ENCODE measurements at places on chromosomes 3 and 15.

- DNase-seq = no peak
Measured at GRCh38 chr3:104556372-104557078, 810.2 kb upstream of the ALCAM start.

- no peak for DNase-seq
Measured at GRCh38 chr3:63022114-63022513, 146.9 kb upstream of the CADPS start.

- DNase-seq = no peak
Measured at GRCh38 chr3:66761093-66761780, 236.9 kb upstream of the KBTBD8 start.

DNA sequence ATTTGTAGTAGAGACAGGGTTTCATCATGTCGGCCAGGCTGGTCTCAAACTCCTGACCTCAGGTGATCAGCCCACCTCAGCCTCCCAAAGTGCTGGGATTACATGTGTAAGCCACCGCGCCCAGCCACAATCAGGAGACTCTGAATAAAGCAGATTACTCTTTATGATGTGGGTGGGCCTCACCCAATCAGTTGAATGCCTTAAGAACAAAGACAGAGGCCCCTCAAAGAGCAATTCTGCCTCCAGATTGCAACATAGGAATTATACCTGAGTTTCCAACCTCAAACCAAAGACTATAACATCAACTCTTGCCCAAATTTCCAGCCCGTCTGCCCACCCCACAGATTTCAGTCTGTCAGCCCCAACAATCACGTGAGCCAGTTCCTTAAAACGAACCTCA lies 18.8 kb upstream of the FAM174B start:
- no peak for DNase-seq

- DNase-seq = no peak
Measured at GRCh38 chr15:36208868-36209582, 370.4 kb upstream of the CDIN1 start.

All from Daoy (cell line).